ENCODE measurements at places on chromosomes 11 and 22.

GRCh38 chr11:44581246-44581645 lies 15.8 kb downstream of the CD82 start:
- no peak for DNase-seq

DNA sequence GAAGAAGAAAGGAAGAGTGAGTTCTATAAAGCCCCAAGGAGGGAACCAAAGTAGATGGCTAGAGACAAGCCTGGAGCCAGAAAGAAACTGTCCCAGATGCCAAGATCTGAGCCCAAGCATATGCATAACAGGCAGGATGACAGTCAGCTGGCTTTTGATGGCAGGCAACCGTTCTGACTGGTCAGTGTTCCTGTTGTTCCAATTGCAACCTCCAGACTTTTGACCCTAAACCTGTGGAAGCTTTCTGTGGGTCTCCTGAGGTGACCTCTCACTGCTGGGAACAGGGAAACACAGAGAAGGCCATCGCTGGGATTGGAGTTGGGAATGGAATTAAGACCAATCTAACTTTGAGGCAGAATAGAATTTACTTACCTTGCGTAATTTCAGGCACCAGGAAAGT lies 21.6 kb upstream of the NNMT start:
- DNase-seq = no peak

GRCh38 chr11:39209981-39210380 lies 2249.5 kb downstream of the LRRC4C start:
- DNase-seq = no peak

- DNase-seq = no peak
These were observed 149.8 kb downstream of the OR4C45 start for GRCh38 chr11:50182486-50182885.

DNA sequence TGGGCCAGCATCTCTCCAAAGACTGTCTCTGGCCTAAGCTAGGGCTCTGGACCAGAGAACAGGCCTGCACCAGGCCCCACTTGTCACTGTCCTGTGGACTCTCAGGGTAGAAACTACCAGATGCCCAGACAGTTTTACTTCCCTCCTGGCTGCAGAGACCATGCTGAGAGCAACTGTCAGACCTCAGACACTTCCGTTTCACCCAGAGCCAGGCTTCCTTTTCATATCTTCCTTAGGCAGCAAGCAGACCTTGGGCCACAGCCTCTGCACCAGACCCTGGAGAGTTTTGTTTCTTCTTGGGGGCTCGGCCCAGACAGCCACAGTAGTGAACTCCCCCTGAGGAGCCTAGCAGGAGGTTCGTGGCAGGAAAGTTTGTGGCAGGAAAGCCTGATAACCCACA lies 12.1 kb upstream of the FCHSD2 start:
- DNase-seq = peak; percentile 64

DNA sequence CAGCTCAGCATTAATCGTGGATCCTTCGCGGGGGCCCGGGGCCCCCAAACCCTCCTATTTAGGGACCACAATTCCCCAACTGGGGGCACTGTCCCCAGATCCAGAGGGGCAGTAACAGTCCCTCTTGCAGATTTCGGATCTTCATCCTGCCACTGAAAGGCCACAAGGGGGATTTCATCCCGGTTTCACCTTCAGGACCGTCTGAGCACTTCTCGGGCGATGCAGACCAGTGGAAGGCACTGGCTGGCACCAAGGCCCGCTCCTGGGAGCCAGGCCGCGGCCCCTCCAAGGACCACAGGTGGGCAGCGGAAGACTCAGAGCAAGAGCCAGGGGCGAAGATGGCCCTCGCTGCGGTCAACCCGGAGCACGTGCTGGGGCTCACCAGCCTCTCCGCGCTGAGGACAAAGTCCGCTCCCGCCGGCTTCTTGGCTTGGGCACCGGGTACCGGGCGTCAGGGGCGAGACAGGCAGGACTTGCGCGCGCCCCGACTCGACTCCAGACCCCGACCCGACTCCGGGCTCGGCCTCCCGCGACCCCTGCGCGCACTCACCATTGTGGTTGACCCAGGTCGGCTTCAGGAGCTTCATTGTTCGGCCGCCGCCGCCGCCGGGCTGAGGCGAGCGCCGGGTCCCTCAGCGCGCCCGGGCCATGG lies 517 bp downstream of the HIRA start:
- no peak for DNase-seq

GRCh38 chr11:30510750-30511149 lies 75.4 kb downstream of the MPPED2 start:
- no peak for DNase-seq

GRCh38 chr11:2434008-2434407 lies 10.3 kb downstream of the TRPM5 start:
- no peak for DNase-seq

DNA sequence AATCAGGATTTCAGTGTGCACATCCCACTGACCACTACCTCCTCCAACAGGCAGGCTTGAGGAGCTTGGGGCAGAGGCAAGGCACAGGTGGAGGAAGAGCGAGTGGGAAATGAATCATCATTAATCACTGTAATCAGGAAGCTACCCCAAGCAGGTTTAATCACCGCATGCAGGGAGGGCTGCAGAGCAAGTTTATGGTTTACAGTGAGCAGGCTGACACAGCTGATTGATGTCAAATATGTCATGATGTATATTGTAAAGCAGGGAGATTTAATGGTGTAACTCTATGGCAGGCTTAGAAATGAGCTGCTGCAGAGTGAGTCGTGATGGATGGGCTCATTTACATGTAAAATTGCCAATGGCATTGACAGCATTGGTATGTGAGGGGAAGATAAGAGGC lies 441.0 kb downstream of the NTM start:
- DNase-seq = no peak

GRCh38 chr11:61840371-61840770 lies 12.3 kb downstream of the FADS2 start:
- no peak for DNase-seq

GRCh38 chr11:70031631-70032469 lies 46.3 kb upstream of the ANO1 start:
- DNase-seq = no peak

Data from globus pallidus (tissue), 1 donor.